ENCODE measurements at places on chromosomes 7 and 10.

DNA sequence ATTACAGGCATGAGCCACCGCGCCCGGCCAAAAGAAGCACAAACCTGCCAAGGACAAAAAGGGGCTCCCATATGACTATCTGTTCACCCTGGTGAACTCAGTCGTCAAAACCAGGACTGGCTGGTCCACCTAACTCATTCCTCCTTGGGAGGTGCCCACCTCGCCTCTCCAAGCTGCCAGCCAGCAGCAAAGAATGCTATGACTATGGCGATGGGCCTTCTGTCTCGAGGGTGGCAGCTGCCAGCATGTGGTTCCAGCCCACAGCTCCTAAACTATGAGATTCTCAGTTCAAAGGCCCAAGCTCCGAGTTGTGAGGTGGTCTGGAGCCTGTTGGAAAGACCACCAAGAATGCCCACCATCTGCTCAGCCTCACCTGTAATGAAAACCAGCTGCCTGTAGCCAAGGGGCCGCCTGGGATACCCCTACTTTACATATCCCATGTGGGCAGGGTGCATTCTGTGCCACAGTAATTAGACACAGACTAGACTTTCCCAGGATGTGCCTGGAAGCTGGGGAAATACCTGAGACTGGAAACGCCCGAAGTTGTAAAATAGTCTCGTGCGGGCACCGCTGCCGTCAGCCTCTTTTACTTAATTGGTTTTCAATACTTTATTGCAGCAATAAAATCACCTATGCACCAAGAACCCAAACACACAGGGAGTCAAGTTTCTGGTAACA lies 71.1 kb downstream of the ZRANB1 start:
- no peaks in the 10 kb centered on the region for H3K27me3 ChIP-seq
- no peak for DNase-seq
- peaks cover 20% of the 10 kb centered on the region for H3K36me3 ChIP-seq
- H3K27ac ChIP-seq, result no peak overlapping the region
- H3K4me1 ChIP-seq, result peaks cover 12% of the 10 kb centered on the region

DNA sequence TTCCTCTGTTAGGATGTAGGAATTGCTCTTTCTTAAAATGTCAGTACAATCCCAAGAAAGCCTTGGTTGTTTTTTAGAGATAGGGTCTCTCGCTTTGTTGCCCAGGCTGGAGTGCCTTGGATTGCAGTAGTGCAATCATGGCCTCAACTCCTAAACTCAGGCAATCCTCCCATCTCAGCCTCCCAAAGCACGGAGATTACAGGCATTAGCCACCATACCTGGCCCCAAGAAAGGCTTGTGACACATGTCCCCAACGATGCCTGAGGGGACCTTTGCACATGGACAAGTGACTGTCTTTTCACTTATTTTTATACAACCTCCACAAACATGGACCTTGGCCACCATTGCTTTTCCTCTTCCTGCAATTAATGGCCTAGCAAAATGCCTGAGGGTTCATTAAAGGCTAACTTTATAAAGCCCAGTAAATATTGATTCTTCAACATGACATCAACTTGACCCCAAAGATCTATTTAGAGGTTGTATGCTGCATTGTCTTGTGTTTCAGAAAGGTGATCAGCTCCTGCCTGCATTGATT lies 10.0 kb upstream of the SPOCK2 start:
- H3K27ac ChIP-seq, result no peak overlapping the region
- no peaks in the 10 kb centered on the region for H3K27me3 ChIP-seq
- H3K36me3 ChIP-seq, result peaks cover 27% of the 10 kb centered on the region
- no peak overlapping the region for H3K4me3 ChIP-seq
- no peak for DNase-seq

DNA sequence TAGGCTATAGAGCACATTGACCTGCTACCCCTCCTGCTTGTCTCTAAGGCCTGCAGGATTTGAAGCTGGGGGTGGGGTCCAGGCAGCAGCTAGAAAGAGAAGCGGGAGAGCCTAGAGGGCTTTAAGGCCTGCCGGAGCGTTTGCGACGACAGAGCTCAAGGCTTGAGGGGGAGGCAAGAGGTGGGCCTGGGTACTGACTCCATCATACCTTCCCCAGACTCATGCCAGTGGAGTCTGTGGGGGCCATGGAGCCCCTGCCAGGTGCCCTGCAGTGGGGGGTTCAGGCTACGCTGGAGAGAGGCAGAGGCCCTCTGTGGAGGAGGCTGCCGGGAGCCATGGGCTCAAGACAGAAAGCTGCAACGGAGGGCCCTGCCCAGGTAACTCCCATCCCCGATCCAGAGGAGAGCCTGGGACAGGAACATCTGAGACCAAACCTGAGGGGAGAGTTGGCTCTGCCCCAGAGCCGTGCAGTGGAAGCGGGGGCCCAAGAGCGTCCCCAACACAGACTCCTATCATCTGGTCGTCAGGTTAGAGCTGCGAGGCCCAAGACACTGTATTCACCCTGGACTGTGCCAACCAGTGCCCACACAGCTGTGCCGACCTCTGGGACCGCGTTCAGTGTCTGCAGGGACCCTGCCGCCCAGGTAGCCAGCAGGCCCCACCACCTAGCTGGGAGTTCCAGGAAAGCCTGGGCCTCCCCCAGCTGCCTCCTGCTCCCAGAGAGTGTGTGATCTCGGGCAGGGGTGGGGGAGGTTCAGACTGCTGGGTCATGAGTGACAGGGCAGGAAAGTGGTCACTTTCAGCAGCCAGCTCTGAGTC lies 13.2 kb upstream of the ZNF862 start:
- no peak for DNase-seq
- no peaks in the 10 kb centered on the region for H3K4me1 ChIP-seq
- H3K27me3 ChIP-seq, result peaks cover 18% of the 10 kb centered on the region

GRCh38 chr7:39674406-39674805 lies 51.0 kb downstream of the RALA start:
- H3K27ac ChIP-seq, result no peak overlapping the region
- no peaks in the 10 kb centered on the region for H3K27me3 ChIP-seq
- H3K4me3 ChIP-seq, result no peak overlapping the region
- H3K4me1 ChIP-seq, result no peaks in the 10 kb centered on the region
- H3K36me3 ChIP-seq, result peaks cover 4% of the 10 kb centered on the region

GRCh38 chr7:17663061-17663675 lies 277.1 kb downstream of the SNX13 start:
- no peak overlapping the region for H3K27ac ChIP-seq
- H3K27me3 ChIP-seq, result no peaks in the 10 kb centered on the region
- H3K4me3 ChIP-seq, result no peak overlapping the region
- H3K4me1 ChIP-seq, result peaks cover 7% of the 10 kb centered on the region

DNA sequence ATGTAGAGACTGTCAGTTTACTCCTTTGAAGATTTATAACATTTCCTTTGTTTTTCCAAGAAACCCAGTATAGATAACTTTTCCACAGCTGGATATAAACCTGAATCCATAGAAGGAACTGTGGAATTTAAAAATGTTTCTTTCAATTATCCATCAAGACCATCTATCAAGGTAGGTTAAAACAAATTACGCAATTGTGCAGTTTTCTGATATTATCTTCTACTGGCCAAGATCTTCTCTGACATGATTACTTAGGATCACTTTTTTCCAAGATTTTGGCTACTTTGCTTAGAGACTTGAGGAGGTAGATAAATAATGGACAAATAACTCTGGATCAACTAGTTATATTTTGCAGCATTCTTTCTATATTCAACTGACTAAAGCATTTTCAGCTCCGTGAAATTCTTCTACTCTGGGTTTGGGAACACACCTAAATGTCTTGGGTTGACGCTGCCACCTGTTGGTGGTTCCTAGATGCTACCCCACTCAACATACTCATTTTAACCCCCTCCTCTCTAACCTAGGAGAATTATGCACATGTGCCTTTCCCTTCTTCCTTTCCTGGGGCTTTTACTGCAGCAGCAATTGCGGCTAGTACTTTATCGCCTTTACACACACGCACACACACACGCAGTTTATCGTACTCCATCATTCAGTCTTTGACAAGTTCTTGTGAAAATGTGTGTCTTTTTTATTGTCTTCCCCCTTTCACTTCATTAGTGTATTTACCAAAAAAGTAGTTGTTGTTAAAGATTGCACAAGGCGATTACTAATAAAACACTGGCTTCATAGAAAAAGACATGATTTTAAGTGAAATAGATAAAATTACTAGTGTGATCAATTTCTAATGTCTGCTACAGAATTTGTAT lies 32.7 kb downstream of the ABCB5 start:
- no peak overlapping the region for H3K4me3 ChIP-seq
- peaks cover 8% of the 10 kb centered on the region for H3K27me3 ChIP-seq
- H3K36me3 ChIP-seq, result no peaks in the 10 kb centered on the region
- no peak overlapping the region for H3K27ac ChIP-seq

DNA sequence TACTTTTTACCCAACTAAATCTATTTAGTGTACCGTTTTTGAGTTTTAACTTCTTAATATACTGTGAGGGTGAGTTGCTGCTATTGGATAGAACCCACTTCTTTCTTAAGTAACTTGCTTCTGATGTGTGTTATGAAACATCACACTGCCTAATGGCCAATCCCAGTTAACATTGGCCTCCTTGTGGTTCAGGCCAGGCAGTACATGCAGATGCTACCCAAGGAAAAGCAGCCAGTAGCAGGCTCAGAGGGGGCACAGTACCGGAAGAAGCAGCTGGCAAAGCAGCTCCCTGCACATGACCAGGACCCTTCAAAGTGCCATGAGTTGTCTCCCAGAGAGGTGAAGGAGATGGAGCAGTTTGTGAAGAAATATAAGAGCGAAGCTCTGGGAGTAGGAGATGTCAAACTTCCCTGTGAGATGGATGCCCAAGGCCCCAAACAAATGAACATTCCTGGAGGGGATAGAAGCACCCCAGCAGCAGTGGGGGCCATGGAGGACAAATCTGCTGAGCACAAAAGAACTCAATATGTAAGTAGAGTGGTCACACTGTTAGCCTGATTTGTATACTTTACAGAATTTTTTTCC lies 39.7 kb downstream of the TES start:
- peaks cover 7% of the 10 kb centered on the region for H3K36me3 ChIP-seq
- H3K4me1 ChIP-seq, result no peaks in the 10 kb centered on the region
- no peaks in the 10 kb centered on the region for H3K27me3 ChIP-seq
- H3K27ac ChIP-seq, result no peak overlapping the region
- peak; percentile 66 for DNase-seq

DNA sequence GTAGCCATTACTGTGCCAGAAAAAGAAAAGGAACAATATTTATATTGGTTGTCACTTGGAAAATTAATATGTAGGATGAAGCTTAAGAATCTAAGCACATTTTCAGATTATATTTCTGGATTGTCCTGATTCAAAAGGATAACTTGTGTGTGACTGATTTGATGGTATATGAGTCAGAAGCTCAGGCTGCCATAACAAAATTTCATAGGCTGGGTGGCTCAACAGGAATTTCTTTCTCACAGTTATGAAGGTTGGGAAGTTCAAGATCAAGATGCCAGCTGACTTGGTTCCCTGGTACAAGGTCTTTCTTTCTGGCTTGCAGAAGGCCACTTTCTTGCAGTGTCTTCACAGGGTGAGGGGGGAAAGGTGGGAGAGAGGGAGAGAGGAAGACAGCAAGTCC lies 108.5 kb downstream of the ST7 start:
- no peaks in the 10 kb centered on the region for H3K36me3 ChIP-seq
- H3K4me3 ChIP-seq, result no peak overlapping the region
- H3K27ac ChIP-seq, result no peak overlapping the region

GRCh38 chr10:49690698-49691356 lies 11.4 kb downstream of the C10orf53 start:
- H3K4me1 ChIP-seq, result no peaks in the 10 kb centered on the region
- no peak for DNase-seq
- no peak overlapping the region for H3K4me3 ChIP-seq
- no peaks in the 10 kb centered on the region for H3K36me3 ChIP-seq
- H3K27ac ChIP-seq, result no peak overlapping the region

GRCh38 chr7:14582010-14582409 lies 320.5 kb downstream of the DGKB start:
- H3K4me1 ChIP-seq, result no peaks in the 10 kb centered on the region
- H3K36me3 ChIP-seq, result no peaks in the 10 kb centered on the region
- DNase-seq, result no peak
- no peak overlapping the region for H3K27ac ChIP-seq
- no peaks in the 10 kb centered on the region for H3K27me3 ChIP-seq

All from mesenchymal stem cell (in vitro differentiated cells and primary cell).